ENCODE measurements at places on chromosomes 13 and 19. TPM values are rescaled to one million over a fixed set of nuclear protein-coding genes. Genes with fewer than 3 reads are reported as not detected.

The LHB gene
- polyA plus RNA-seq, result 0.29 TPM

The HSD11B1L gene
- polyA plus RNA-seq, result 14.0 TPM

The C19orf47 gene
- 8.3 TPM for polyA plus RNA-seq

The EDNRB gene
- polyA plus RNA-seq, result 80.6 TPM

The FCGBP gene
- polyA plus RNA-seq, result 5.7 TPM

The IRGC gene
- not detected for polyA plus RNA-seq

The HMG20B gene
- polyA plus RNA-seq, result 91.9 TPM

All from renal cortex interstitium (tissue), 15 donors.